ACHN (cell line): ENCODE measurements at places on chromosomes 11 and 22.

DNA sequence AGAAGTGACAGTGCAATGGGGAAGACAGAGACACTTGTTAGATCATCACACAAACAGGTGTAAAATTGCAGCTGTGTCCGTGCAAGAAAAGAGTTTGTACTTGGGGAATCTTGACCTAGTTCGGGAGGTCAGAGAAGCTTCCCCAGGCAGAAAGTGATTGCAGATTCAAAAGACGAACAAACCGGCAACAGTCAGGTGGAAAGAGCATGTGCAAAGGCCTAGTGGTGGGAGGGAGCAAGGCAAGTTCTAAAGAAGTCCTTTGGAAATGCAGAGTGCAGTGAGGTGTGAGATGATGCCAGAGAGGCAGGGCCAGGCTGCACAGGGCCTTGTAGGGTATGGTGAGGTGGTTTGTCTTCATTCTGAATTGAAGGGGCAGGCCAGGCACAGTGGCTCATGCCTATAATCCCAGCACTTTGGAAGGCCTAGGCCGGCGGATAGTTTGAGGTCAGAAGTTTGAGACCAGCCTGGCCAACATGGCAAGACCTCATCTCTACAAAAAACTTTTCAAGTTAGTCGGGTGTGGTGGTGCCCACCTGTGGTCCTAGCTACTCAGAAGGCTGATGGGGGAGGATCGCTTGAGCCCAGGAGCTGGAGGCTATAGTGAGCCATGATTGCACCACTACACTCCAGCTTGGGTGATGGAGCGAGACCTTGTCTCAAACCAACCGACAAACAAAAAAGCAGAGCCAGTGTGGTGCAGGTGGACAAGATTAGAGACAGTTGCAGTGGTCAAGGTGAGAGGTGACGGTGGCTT, 1.9 kb upstream of the ESS2 start:
- DNase-seq, result no peak

GRCh38 chr11:207208-207862, at the start of the genes BET1L and RIC8A:
Gene BET1L, minus strand, starts transcription at chr11:207399. Its CDS starts 78 bp downstream, at chr11:207321.
Gene RIC8A, plus strand, starts transcription at chr11:207708. Its CDS starts 1,147 bp downstream, at chr11:208855.
- DNase-seq, result peak; percentile 95

DNA sequence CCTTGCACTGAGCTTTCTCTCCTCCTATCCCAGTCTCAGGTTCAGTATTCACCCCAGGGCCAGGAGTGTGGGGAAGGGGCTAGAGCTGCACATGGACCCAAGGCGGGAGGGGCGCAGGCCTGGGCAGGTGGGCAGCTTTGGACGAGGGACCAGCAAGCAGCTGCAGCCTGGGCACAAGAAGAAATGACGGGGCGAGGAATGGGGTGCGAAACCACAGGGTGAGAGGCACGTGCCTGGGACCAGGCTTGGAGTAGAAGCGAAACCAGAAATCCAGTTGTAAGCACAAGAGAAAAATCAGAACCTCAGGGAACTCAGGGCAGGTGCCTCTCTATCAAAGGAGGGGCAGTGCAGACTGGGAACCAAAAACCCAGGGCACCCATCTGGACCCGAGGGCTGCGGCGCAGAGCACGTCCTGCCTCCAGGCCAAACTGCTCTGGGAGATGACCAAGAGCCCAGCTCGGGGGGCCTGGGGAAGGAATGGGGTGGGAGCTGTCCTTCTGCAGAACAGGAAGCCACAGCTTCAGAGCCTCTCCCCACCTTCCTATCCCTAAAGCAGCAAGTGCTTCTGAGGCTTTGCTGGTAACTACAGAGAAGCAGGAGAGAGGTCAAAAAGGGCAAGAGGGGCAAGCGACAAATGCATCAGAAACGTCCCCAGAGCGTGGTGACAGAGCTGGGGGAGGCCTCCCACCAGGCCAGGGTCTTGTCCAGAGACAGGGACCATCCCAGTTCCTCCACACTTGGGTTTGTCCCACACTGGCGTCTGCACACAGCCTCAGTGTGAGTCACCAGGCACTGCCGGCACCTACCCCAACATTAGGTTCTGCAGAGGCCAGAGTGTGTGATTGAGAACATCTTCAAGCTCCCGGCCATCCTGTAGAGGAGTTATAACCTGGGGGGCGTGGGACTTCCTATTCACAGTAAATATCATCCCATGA, 18.3 kb upstream of the TMPRSS4 start:
- no peak for DNase-seq

DNA sequence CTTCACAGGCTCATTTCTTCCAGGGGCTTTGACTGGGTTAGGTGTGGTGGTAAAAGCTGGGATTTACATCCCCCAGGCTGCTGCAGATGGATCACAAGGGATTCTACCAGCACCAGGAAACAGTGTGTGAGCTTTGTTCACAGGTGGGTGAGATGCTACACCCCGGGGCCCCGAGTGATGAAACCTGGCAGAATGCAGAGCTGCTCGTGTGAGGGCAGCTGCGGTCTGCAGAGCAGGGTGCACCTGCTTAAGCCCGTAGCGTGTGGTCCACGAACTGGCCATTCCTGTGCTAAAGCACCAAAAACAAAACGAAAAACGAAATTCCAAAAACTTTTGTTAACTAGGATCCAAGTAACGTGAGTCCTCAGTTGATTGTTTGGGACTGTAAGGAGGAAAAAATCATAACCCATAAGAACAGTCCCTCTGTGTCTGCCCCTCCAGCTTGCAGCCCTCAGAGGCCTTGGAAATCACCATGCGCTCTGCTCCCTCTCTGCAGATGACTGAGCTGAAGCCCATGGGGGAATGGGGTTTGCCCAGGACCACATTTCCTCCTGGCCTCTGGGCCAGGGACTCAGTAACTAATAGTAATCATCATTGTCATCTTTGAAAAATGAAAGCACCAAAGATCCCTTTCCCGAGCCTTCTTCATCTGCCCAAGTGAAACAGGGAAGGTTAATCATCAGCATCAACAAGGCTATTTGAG, 24.6 kb downstream of the ELF5 start:
- no peak for DNase-seq

- peak; percentile 52 for DNase-seq
Measured at GRCh38 chr11:85663753-85664614, 945 bp downstream of the CREBZF start.

DNA sequence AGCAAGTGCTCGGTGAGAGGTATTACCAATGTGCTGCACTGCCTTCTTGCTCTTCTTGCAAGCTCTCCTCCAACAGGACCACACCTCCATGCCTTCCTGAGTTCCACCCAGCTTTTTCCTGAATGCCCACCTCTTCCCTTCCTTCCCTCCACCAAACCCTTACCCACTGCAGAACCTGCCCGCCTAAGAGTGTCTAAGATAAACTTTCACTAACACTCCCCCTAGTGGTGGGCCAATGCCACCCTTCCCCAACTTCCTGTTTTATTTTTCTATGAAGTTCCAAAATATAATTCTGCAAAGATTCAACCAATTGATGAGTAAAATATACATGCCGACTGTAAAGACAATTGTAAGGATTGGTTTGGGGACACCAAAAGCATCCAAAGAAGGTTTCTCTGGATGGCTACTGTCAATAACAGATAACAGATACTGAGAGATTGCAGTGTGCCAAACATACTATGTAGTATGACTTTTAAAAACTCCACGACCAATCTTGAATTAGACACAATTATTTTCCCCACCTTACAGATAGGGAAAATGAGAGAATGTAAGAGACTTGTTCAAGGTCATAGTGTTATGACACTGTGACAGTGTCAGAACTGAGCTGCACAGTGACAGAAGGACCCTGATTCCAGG, 38.6 kb upstream of the BMAL1 start:
- peak; percentile 59 for DNase-seq

DNA sequence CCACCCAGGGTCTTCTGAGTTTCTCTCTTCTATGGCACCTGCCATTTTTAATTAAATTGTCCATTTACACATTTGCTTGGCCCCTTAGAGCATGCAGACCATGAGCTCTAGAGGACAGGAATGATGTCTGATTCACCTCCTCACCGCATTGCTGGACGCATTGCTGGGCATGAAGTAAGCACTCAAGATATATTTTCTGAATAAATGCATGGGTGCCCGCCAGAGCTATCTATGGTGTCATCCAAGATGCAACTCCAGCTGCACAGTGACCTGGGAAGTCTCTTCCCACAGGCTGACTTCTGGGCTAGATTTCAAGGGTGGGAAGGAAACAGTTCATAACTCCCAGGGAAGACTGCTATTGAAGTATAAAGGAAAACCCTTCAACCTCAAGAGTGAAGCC, 66.6 kb upstream of the ASPHD2 start:
- peak; percentile 37 for DNase-seq

GRCh38 chr22:32696089-32696488, 105.4 kb upstream of the TIMP3 start:
- DNase-seq, result no peak

- DNase-seq, result no peak
Measured at GRCh38 chr11:83557653-83558052, 271.5 kb upstream of the CCDC90B start.
